ENCODE measurements at places on chromosomes 6 and 20.

DNA sequence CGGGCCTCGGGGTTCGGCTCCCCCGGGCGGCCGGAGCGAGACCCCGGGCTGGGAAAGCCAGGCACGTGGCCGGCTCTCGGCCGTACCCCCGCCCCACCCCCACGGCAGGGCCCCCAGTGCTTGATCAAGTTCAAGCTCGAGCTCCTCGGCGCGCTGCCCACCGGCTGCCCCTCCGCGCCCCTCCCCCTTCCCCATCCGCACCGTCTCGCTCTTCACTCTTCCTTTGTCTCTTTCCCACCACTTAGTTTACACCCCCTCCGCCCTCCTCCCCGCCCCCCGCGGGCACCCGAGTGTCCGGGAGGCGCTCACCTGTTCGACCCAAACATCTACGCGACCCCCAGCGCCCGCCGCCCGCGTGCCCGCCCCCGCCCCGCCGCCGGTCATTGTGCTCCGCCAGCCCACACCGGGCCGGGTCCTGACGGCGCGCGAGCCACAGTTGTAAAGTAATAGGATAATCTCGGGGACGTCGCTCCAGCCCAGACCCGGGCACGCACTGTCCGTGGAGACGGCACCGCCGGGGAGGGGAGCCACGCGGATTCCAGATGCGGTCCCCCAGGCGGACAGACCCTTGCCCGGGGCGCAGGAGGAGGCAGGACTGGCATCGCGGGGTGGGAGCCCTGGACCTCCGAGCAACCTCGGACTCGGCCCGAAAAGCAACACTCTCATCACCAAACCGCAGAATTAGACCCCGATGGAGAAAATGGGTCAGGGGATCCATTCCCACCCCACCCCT is 100.7 kb downstream of the NOL4L start:
- peak; percentile 21 for DNase-seq

DNA sequence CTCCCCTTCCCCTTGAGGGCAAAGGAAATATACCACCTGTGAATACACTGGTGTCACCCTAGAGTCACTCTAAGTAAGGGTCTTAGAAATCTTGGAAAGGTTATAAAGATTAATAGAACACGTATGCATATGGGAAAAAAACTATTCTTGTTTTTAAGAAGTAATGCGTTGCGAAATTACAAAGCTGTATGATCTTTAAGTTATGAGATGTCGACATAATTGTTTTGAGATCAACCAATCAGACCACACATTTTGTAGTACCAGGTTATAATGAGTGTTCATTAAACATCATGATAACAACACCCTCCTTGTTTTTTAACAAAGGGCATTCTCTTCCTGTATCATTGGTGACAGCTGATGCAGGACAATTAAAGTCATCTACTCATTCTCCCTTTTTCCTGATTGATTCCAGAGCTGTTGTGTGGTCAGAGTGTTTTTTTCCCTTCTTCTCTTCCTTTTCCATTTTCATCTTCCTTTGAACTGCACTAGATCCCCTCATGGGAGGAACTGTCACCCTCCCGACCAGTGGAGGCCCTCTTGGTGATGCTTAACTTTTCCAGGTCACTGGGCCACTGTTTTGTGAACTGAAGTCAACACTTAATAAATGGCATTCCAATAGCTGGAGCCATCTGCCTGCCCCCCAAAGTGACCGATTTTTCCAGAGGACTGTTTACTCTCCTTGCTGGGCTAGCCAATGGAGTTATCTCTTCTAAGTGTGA is 37.0 kb downstream of the PRDM1 start:
- no peak for DNase-seq

DNA sequence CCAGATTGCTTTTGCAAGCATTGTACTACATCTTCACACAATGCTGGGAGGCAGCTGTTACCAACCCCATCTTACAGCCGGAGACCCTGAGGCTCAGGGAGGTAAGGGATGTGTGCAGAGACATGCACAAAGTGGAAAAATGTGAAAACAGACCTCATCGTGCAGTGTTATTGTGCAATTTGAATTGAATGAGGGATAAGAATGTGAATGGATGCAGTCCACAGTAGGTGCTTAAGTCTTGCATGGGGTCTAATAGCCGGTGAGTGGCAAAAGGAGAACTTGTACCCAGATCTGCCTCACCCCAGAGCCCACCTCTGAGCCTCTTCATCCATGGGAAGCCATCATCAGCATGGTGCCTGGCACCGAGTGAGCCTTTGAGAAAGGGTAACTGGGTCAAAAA is 42.1 kb downstream of the SLC52A3 start:
- DNase-seq = no peak

DNA sequence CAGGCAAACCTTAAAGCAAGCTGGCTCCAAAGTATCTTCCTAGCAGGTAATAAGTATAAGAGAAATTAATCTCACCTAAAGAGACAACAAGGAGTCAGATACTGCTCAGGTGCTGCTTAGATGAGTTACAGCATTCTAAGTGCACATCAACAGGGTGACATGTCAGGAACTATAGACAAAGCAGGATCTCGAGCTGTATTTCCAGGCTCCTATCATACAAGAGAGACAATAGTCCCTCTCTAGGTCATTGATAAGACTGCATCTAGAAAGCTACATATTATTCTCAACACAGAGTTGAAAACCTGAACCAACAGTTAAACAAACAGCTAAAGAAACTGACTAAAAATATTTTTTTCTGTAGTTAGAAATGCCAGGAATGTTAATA is 3.9 kb downstream of the PTPRK start:
- DNase-seq = no peak

DNA sequence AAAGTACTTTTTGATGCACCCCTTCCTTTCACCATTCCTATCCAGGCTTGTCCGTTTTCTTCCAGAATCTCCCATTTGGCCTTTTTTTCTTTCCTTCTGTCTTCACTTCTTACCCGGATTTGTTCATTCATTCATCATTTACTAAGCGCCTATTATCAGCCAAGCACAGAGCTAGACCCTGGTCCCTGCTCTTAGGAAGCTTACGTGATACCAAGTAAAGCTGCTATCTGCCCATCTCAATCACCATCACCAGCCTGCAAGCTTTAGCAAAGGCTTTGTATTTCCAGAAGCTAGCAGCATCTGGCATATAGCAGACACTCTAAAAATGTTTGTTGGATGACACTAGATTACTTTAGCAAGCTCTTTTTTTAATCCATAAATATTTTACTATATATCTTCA is 4.8 kb downstream of the NDRG3 start:
- no peak for DNase-seq

- no peak for DNase-seq
Measured at GRCh38 chr6:46412662-46413061, 78.6 kb downstream of the RCAN2 start.

GRCh38 chr6:100268326-100268725 is 196.4 kb downstream of the SIM1 start:
- DNase-seq = no peak

DNA sequence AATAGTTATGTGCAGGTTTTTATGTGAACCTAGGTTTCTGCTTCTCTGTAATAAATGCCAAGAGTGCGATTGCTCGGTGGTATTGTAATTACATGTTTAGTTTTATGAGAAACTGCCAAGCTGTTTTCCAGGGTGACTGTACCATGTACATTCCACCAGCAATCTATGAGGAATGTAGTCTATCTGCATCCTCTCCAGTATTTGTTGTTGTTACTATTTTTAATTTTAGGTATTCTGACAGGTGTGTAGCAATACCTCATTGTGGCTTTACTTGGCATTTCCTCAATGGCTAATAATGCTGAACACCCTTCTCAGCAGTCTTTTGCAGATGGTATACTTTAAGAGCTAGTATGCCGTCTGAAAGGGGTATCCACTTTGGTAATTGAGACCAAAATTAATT is 142.1 kb downstream of the BMP2 start:
- no peak for DNase-seq

GRCh38 chr6:47679322-47679906 is 19.0 kb upstream of the ADGRF4 start:
- DNase-seq = no peak

- no peak for DNase-seq
Measured at GRCh38 chr6:169766232-169766631, 14.8 kb downstream of the ERMARD start.

GRCh38 chr20:53622247-53623133 is 28.9 kb upstream of the ZNF217 start:
- DNase-seq = no peak

- DNase-seq = no peak
Measured at GRCh38 chr6:21666201-21666691, 72.7 kb downstream of the SOX4 start.

- no peak for DNase-seq
Measured at GRCh38 chr6:100573166-100573565, 108.4 kb upstream of the SIM1 start.

DNA sequence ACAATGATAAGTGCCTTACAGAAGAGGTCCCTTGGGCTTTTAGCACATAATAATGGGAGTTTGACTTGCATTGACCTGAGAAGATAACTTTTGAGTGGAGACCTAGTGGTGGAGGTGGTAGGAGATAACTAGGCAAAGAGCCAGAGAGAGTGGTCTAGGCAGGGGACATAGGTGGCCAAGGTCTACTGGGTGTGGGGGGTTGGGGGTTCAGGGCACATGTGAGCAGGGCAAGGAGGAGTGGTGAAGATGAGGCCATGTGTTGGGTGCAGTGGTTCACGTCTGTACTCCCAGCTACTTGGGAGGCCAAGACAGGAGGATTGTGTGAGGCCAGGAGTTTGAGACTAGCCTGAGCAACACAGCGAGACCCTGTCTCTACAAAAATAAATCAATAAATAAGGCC is 74.3 kb upstream of the CTNNBL1 start:
- no peak for DNase-seq

DNA sequence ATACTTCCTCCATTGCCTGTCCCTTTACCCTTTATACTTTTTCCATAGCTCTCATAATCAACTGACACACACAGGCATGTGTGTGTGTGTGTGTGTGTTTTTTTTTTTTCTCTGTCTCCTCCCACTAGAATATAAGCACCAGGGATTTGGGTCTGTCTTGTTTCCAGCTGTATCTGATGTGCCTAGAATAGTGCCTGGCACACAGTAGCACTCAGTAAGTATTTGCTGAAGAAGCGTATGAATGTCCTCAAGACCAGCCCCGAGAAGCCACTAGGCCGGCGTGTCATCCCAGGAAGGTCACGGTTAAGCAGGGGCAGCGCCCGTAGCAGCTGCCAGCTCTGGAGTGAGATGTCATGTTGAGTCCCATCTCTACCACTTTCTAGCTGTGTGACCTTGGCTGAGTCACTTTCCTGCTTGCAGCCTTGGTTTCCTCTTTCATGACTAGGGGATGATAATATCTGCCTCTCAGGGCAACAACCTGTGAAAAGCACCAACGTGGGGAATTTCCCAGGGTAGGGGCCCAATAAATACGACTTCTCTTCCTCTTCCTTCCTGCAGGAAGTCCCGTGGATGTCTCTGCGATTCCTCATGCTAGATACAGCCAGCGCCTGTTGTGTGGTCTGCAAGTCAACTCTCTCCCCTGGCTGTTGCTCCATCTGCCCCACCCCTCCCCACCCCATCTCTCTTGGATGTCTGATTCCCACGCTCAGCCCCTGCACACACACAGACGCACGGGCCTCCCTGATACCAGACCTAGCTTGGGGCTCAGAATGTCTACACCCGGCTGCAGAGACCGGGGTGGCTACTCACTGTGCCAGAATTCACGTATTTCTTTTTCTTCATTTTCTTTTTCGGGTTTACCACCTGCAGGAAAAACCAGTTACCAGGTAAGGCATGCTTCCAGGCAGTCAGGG is 58.1 kb downstream of the RAB44 start:
- peak; percentile 61 for DNase-seq

GRCh38 chr6:45419571-45420082 is 41.9 kb upstream of the SUPT3H start:
- DNase-seq = peak; percentile 44

DNA sequence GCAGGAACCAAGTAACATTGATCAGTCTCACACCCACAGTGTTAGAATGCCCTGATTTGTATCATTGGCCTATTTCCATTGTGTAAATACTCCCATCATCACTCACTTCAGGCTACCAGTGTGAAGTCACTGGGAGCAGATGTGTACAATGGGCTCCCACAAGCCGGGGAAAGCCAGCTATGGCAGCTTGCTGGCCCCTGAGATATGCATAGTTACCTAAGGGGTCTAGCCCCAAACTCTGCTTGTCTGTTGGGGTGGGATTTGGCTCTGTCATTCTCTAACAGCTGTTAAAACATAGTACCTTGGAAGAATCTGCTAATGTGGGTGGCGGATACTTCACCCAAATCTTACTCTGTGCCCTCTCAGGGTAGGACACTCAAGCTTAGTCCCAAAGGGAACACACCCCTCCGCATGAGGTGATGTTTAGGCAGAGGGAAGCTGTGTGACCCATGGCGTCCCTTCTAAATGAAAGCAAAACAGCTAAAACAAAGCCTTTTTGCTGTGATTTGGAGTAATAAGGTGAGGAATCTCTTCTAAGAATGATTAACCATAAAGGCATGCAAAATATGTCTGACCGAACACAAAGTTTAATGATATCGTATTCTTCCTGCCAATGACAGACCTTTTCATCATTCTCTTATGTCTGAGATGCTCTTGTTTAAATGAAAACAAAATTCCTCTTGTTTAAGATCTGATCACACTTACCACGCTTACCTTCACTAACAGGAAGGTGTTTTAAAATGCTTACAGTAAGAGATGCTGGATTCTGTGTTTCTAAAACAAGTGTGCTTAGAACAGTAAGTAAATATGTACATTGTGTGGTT is 45.9 kb upstream of the PXDC1 start:
- no peak for DNase-seq

- DNase-seq = no peak
Measured at GRCh38 chr6:49054311-49054710, 408.7 kb downstream of the MMUT start.

GRCh38 chr6:112331306-112331705 is 15.8 kb upstream of the RFPL4B start:
- DNase-seq = no peak

GRCh38 chr6:82068721-82069120 is 178.8 kb downstream of the IBTK start:
- no peak for DNase-seq

- no peak for DNase-seq
Measured at GRCh38 chr6:29666826-29667130, 9.9 kb downstream of the MOG start.

DNA sequence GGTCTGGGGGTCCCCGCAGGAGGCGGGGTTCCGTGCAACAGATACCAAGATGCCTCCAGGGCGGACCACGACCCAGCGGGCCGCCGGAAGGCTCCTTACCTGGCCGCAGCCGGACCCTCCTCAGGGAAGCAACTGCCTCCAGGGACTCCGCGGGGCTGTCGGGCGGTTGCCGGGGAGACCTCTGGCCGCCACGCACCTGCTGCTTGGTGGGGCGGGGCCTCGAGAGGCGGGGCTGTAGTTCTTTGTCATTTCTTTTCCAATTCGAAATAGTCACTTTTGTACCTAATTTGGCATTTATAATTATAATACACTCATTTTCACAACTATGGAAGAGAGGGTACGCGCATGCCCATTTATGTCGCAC is 647 bp downstream of the AK9 start:
- peak; percentile 58 for DNase-seq

- DNase-seq = no peak
Measured at GRCh38 chr6:24431045-24431451, 28.3 kb downstream of the MRS2 start.

GRCh38 chr20:58287638-58288037 is 21.9 kb upstream of the RAB22A start:
- no peak for DNase-seq

GRCh38 chr6:133644548-133644891 is 244.4 kb upstream of the TCF21 start:
- DNase-seq = no peak

- DNase-seq = no peak
Measured at GRCh38 chr20:53937339-53937741, 133.1 kb downstream of the BCAS1 start.

Measured in activated CD4-positive, alpha-beta T cell treated with anti-CD3 and anti-CD28 coated beads, Interleukin-2, amount 50 U/mL, for 4 hours (primary cell).